Activated T-helper 1 cell treated with anti-CD3 and anti-CD28 coated beads, Interleukin-12 subunit alpha, Interleukin-12 subunit beta, Interleukin-2, Interleukin-4 antibody, amounts not matched to agents 30 ng/mL and 10 ng/mL and 1 ng/mL, durations not matched to agents 14 hours and 24 hours and 36 hours (primary cell): ENCODE measurements at places on chromosomes 13 and 19. TPM values are rescaled to one million over a fixed set of nuclear protein-coding genes. Genes with fewer than 3 reads are reported as not detected.

Gene CEACAM16
- total RNA-seq: not detected in 2 replicates

Gene ETV2
- 0.98 and 1.0 TPM in 2 replicates for total RNA-seq

Gene CACNG7
- not detected in 2 replicates for total RNA-seq

Gene NLRP12
- not detected in 2 replicates for total RNA-seq

DNA sequence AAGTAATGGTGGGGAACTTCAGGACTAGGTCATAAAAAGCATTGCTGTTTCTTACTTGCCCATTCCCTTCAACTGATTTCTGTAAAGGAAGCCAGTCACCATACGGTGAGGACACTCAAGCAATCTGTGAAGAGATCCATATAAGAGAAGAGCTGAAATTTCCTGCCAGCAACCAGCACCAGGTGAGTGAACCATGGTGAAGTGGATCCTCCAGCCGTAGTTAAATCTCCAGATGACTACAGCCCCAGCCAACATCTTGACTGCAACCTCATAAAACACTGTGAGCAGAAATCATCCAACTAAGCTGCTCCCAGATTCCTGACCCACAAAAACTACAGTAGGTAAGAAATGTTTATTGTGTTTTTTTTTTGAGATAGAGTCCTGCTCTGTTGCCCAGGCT, 3.8 kb upstream of the SLC6A16 start:
- no peak for DNase-seq

DNA sequence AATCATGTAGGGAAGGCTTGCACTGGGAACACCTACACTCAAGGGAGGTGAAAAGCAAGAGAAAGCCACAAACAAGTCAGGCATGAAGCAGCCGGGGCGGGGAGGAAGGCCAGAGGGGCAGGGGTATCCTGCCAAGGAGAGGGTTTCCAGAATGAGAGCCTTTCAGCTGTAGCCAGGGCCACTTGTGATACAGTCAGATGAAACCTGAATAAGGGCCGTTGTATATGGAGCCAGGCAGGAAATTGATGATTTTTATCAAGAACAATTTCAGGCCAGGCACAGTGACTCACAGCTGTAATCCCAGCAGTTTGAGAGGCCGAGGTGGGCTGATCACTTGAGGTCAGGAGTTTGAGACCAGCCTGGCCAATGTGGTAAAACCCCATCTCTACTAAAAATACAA, 4.4 kb downstream of the TRPM4 start:
- no peak for DNase-seq

DNA sequence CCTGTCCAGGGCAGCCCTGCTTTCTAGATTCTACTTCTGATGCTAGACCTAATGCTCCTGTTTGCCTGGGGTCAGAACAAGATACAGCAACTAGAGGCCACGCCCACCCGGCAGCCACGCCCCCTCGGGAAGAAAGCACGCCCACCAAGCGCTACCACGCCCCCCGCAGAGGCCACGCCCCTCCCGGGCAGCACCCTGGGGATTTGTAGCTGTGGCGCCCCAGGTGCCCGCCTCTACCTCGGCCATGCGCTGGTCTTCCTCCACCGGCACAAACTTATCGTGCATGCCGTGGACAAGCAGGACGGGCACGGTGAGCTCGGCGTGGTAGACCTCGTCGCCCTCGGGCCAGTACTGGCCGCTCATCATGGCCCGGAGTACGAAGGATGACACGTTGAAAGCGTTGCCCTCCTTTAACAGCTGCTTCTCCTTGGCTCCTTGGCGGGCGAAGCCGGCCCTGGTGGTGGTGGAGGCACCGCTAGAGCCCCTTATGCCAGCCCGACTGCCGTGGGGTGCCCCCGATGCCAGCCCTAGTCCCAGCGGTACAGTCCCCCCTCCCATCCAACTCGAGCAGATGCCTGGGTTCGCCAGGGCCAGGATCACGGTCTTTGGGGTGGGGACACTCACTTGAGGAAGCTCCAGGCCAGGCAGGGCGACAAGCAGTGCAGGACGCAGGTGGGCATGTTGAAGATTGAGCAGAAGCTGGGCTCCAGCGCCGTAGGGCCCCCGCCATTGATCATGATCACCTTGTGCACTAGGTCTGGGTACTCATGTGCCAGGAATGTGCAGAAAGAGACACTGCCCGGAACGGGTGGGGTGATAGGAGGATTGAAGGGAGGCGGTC, 9.0 kb downstream of the ABHD8 start:
- peak; percentile 37 for DNase-seq

DNA sequence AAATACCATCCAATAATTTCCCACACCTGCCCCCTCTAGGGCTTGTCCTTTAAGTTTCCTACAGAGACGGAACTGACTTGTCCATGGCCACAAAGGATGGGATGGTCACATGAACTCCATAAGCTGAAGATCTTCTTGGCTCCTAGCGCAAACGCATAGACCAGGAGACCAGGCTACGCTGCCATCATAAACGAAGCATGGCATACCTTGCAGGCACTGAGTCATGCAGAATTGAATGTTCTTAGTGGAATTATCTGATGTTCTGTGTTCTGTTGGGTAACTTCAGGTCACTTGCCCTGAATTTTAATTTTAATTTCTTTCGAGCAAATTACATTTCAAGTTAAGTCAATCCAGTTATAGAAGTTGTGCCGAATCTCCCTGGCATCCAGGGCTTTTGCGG, 96.4 kb upstream of the STARD13 start:
- no peak for DNase-seq

DNA sequence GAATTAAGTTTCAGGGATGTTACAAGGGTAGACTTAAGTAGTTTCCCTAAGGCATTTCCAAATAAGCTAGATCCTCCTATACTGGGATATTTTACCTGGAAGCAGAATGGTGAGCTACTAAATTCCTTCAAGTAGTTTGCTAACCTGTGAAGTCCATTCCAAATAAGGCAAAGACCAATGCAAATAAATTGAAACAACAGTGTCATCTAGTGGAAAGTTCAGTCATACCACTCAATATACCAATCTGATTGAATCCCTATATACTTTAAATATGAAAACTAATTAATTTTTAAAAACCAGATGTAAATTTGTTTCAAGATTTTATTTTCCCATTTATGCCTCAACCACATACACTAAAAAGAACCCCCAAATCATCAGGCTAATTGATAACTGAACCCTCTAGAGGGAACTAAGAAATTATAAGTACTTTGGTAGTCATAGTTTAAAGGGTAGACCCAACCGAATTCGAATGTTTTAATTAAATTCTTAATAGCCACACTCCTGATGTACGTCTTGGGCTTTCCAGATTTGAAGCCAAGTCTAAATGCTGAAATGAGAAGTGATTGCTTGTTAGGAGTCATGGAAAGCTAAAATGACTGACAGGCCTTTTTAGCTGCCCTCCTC, 223.7 kb downstream of the TBC1D4 start:
- no peak for DNase-seq
